NCI-H2081 (cell line): ENCODE measurements at places on chromosomes 5 and 9.

DNA sequence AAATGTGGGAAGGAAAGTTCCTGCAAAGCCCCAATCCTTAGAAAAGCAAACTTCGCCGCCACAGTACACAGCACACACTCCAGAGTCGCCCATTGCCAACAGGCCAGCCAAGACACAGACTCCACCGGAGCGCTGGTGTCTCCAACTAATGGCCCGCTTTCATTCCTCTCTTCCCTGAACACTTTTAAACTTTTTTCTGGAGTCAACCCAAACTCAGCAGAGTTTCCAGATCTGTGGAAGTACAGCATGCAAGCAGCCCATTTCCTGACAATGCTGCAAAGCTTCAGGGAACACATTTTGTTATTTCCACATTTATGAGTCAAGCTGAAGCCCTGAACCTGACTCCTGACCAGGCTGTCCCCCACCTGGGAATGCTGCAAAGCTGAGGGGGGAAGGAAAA is 351.9 kb downstream of the NFIB start:
- DNase-seq, result no peak

DNA sequence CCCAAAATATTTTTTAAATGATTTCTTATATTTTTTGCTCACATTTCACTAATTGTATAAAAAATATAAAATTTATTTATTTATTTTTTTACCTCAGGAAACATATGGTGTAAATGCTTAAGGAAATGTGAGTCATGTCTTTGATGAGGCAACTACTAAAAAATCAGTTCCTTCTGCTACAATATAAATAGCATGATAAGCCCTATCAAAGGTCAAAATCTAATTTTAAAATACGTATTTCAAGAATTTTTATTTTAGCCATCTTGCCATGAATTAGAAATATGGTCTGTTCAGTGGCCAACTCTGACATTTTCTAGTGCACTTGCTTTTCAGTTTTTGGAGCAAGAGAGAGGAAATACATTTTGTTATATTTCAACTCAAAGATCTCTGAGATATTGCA is 50.5 kb downstream of the PDE4D start:
- no peak for DNase-seq

DNA sequence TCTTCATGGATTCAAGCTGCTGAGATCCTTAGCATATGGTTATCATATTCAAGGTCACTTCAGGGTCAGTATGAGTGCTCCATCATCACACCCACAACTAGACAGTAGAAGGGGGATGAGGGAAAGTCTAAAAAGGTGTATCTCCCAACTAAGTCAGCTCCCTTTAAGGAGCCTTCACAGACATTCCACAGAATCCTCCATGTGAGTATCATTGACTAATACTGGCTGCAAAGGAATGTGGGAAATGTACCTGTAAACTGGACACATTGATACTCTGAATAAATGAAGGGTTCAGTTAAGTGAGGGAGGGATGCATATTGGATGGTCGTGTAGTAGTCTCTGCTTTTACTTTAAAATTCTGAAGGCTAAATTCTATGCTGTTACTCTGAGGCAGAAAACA is 330.7 kb downstream of the LRRC70 start:
- DNase-seq, result no peak

- DNase-seq, result no peak
These were observed 27.9 kb downstream of the TRIO start for GRCh38 chr5:14171046-14171445.

- peak; percentile 16 for DNase-seq
These were observed 22.4 kb downstream of the PHF2 start for GRCh38 chr9:93598647-93599241.
